ENCODE measurements at places on chromosomes 7 and 10.

GRCh38 chr10:18010050-18010449, 58.3 kb downstream of the SLC39A12 start:
- DNase-seq = no peak

GRCh38 chr10:97134110-97134509, 51.6 kb downstream of the SLIT1 start:
- no peak for DNase-seq

DNA sequence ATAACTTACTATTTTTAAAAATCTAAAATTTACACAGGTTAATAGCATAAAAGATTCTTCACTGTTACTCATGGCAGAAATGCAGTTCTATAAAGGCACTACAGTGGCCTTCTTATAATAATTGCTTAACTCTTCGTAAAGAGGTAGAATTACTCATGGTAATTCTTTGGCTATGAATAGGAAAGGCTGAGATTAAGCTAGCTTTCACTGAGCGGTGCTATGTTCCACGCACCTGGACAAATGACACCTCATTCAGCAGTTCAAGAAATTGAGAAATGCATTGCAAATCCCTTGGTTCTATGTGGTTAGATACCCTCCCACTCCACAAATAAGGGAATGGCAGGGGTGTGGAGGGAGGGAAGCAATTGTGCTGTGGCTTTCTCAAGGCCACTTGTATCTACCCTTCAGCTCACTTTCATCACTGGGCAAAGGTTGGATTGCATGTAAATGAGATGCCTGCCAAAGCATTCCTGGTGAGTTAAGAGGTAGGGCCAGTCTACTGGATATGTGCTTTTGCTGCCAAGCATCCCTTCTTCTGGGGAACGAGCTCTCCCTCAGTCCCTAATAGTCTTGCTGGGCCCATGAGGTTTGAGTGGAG, 210.9 kb downstream of the TEX36 start:
- no peak for DNase-seq

DNA sequence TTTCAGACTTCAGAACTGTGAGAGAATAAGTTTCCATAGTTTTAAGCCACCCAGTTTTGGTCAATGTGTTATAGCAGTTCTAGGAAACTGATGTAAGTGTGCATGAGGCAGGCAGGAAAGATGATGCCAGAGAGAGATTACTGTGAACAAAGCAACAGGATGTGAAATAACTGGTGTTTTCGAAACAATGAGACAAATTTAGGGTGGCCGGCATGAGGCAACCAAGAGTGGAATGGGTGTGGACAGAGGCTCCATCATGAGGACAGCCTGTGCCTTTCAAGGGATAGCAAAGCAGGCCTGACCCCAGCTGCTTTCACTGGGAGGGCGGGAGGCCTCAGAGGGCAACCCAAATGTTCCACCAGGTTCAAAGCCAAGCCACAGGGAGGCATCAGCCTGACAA, 67.3 kb upstream of the UCN3 start:
- DNase-seq = no peak

GRCh38 chr7:26858241-26858715, 6.1 kb downstream of the SKAP2 start:
- DNase-seq = no peak

DNA sequence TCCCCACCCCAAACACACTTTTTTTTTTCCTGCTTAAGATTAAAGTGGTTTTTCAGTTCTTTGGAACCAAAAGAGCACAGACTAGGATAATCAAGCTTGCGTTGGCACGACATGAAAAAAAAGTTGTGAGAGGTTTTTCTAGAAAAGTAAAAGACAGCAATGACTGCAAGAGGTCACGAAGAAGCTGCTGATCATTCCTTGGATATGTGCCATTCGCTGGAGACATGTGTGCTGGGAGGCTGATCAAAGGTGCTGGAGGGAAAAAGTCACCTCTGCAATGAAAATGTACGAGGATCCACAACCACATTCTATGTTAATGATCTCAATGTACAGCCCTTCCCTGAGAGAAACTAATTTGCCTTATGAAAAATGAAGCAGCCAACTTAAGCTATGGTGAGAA, 5.4 kb downstream of the AKR1B1 start:
- no peak for DNase-seq

GRCh38 chr7:148883266-148884048, 634 bp downstream of the EZH2 start:
- peak; percentile 41 for DNase-seq

Measured in activated CD8-positive, alpha-beta memory T cell treated with anti-CD3 and anti-CD28 coated beads for 1 hour (primary cell).